Gastroesophageal sphincter (tissue), 4 donors: ENCODE measurements at places on chromosomes 5 and 9. TPM values are rescaled to one million over a fixed set of nuclear protein-coding genes. Genes with fewer than 3 reads are reported as not detected.

- no peak for ATAC-seq
These were observed 103.8 kb downstream of the DMXL1 start for GRCh38 chr5:119174578-119175163.

- ATAC-seq: no peak
These were observed 14.8 kb downstream of the ANXA1 start for GRCh38 chr9:73166468-73166867.

DNA sequence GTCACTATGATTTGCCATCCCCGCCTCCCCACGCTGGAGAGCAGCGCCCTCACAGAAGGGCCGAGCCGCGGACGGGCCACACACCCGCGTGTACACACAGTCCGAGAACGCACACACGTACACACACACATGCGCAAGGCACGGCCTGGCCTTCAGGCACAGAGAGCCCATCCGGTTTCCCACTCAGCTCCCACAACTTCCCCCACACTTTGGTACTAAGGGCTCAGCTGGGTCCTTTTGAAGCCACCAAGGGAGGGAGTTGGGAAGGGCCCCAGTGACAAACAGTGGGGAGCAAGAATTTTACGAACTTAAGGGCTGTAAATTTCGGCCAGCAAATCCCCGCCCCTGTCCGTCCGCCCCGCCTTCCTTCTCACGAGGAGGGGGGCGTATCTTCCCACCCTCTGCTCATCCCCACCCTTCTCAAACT is 133.3 kb upstream of the HAND1 start:
- no peak for ATAC-seq

The PIP5KL1 gene
- 3.1 TPM for total RNA-seq

DNA sequence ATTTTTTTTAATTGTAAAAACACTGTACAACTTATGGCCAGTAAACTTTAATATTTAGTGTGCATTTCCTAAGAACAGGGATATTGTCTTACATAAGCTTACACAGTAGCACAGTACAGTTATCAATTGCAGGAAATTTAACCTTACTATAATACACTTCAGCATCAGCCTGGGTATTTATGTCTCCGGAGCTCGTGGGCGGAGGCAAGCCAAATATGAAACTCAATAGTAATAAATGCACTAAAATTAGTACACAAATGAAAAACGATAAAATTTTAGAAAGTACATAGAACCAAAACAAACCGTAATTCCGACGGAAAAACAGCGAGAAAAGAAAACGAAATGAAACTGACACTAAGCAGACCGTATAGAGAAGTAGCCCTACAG is 91.2 kb downstream of the ANXA2R start:
- ATAC-seq: no peak
